ENCODE measurements at places on chromosomes 13 and 19.

GRCh38 chr19:32879741-32880140 is 10.2 kb upstream of the SLC7A9 start:
- no peak overlapping the region for H3K4me3 ChIP-seq
- H3K4me1 ChIP-seq: no peaks in the 10 kb centered on the region

DNA sequence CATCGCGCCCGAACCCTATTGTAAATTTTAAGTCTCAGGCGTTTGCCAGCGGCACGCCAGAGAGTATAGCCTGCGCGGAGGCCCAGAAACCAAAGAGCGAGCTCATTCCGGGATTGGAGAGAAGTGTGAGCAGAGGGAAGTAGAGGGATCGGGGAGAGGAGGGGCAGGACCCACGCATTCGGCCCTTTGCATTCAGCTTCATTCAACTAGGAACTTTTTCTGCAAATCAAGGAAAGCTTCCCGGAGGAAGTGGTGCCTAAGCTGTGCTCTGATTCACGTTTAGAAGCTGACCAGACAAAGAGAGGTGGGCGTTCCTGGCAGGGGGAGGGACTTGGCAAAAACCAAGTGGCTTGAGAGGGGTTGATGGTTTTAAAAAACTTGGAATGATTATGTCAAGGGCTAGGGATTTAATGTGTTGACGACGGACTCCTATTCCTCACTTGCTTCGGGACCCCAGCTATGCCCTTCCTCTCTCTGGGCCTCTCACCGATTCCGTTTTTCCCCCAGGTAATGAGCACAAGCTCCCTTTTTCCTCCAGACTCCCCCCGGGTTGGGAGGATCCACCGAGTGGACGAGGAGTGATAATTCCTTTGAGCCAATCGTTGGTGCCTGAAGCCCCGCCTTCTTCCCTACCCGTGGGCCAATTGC is 811 bp upstream of the PRMT1 start:
- H3K27me3 ChIP-seq: no peaks in the 10 kb centered on the region
- H3K27ac ChIP-seq: peak overlapping the region; percentile 99
- peaks cover 5% of the 10 kb centered on the region for H3K36me3 ChIP-seq

DNA sequence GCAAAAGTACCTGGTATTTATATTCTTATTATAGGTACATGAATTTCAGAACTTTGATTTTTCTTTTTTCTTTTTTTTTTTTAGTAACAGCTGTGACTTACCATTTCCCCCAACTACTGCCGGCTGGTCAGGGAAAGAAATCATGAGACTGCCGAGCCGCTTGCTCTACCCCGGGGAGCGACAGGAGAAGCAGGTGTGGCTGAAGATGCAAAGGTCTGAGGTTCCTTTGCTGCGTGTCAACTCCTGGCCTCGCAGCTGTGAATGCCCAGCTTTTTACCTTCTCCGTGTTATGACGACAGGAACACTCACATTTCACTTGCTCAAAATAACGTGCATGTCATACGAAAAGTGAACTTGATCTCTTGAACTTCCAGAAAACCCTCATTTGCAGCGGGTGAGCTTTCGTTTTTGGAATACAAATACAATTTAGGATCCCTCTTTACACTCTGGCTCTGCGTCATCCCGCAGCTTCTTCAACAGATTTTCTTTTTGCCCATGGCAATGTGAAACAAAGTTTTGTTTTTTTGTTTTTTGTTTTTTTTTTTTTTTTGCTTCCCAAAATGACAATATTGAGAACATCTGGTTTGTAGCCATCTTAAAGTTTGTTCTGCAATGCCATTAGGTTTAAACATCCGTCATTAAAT is 117.9 kb downstream of the EFNB2 start:
- peak overlapping the region; percentile 61 for H3K4me3 ChIP-seq
- no peaks in the 10 kb centered on the region for H3K27me3 ChIP-seq
- peak; percentile 6 for DNase-seq
- H3K36me3 ChIP-seq: no peaks in the 10 kb centered on the region
- no peak overlapping the region for H3K27ac ChIP-seq

- DNase-seq: no peak
- H3K27ac ChIP-seq: no peak overlapping the region
- peaks cover 2% of the 10 kb centered on the region for H3K36me3 ChIP-seq
- H3K4me1 ChIP-seq: peaks cover 9% of the 10 kb centered on the region
- H3K4me3 ChIP-seq: no peak overlapping the region
- no peaks in the 10 kb centered on the region for H3K27me3 ChIP-seq
Observed at GRCh38 chr13:75717525-75717924, 81.4 kb downstream of the LMO7 start.

- H3K36me3 ChIP-seq: no peaks in the 10 kb centered on the region
- no peaks in the 10 kb centered on the region for H3K27me3 ChIP-seq
- peak overlapping the region; percentile 33 for H3K4me3 ChIP-seq
- peaks cover 46% of the 10 kb centered on the region for H3K4me1 ChIP-seq
- no peak overlapping the region for H3K27ac ChIP-seq
Observed at GRCh38 chr13:50892210-50892944, 17.2 kb upstream of the RNASEH2B start.
